ENCODE measurements at places on chromosomes 16 and 17. TPM values are rescaled to one million over a fixed set of nuclear protein-coding genes. Genes with fewer than 3 reads are reported as not detected.

The KRTAP1-1 gene
- not detected for total RNA-seq

The CHAD gene
- total RNA-seq: not detected

The ZSCAN32 gene
- 13.7 TPM for total RNA-seq

The RNF157 gene
- 0.29 TPM for total RNA-seq

The CHST5 gene
- total RNA-seq: not detected

The LDHD gene
- 0.98 TPM for total RNA-seq

The SLC5A11 gene
- total RNA-seq: 0.38 TPM

The KCNH6 gene
- not detected for total RNA-seq

The KRT15 gene
- 0.65 TPM for total RNA-seq

The LRRC75A gene
- 2.9 TPM for total RNA-seq

The PYDC1 gene
- not detected for total RNA-seq

The SRCIN1 gene
- under 0.01 TPM for total RNA-seq

The LHX1 gene
- not detected for total RNA-seq

The ZFP1 gene
- 10.8 TPM for total RNA-seq

The SEZ6 gene
- total RNA-seq: not detected

The ALOX15 gene
- total RNA-seq: not detected

The GDPD3 gene
- total RNA-seq: 1.8 TPM

The SPIRE2 gene
- total RNA-seq: 1.1 TPM

The SLC38A8 gene
- total RNA-seq: not detected

The IRX6 gene
- total RNA-seq: not detected

The KREMEN2 gene
- not detected for total RNA-seq

The ENPP7 gene
- not detected for total RNA-seq

The USP43 gene
- total RNA-seq: 0.98 TPM

The GNGT2 gene
- 4.6 TPM for total RNA-seq

The KRTAP17-1 gene
- total RNA-seq: not detected

The RPRML gene
- not detected for total RNA-seq

The FOXN1 gene
- total RNA-seq: not detected

The RHBDF1 gene
- 29.2 TPM for total RNA-seq

The GAS2L2 gene
- total RNA-seq: not detected

The ABCA8 gene
- 1.4 TPM for total RNA-seq

The PSMD12 gene
- total RNA-seq: 20.3 TPM

The TBC1D3H gene
- total RNA-seq: not detected

The PPP1R27 gene
- total RNA-seq: not detected

The TMEM92 gene
- under 0.01 TPM for total RNA-seq

The KRT33B gene
- not detected for total RNA-seq

All from vein endothelial cell (primary cell).